ENCODE measurements at places on chromosomes 5 and 9. TPM values are rescaled to one million over a fixed set of nuclear protein-coding genes. Genes with fewer than 3 reads are reported as not detected.

Gene ADGRD2
- total RNA-seq = not detected

Gene RANBP3L
- 0.09 TPM for total RNA-seq

Gene KDM4C
- 22.1 TPM for total RNA-seq

Gene SHB
- 14.7 TPM for total RNA-seq

Gene HEMGN
- total RNA-seq = not detected

Gene PCA3
- not detected for total RNA-seq

Gene PCDHA9
- total RNA-seq = not detected

Gene RUSC2
- 2.3 TPM for total RNA-seq

Gene RGS3
- 26.7 TPM for total RNA-seq

Gene ARL14EPL
- not detected for total RNA-seq

Gene ZBTB26
- 4.5 TPM for total RNA-seq

Gene PPP3R2
- not detected for total RNA-seq

Gene CATSPER3
- total RNA-seq = 0.33 TPM

DNA sequence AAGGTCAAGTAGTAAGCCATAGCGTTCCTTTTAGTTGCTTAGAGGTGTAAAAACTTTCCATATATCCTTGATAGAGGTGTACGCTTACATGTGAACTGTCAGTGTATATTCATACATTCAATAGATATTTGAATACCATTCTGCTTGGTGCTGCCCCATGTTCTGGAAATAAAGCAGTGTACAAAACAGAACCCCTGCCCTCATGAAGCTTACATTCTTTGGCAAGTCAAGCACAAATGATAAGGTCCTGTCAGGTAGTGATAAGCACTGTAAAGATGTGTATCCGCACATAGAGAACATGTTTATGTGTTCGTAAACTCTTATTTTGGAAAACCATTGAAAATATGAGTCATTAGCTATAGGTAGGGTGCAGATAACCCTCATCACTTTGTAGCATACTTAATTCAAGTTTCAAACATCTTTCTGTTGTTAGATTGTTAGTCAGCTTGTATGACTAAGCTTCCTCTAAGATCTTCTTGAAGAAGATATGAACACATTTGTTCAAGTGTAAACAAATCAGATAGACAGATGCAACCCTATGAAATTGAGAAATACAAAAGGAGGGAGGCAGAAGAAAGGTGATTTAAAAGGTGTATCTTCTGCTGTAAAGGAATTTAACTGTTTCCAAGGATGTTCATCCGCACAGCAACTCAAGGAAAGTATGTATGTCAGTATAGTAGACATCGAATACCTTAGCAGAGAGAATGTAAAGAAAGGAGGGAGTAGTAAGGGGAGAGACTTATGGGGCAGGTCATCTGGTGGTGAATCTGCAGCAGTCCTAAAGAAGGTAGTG, 1.6 kb downstream of the GTF3C4 start:
- DNase-seq = no peak

DNA sequence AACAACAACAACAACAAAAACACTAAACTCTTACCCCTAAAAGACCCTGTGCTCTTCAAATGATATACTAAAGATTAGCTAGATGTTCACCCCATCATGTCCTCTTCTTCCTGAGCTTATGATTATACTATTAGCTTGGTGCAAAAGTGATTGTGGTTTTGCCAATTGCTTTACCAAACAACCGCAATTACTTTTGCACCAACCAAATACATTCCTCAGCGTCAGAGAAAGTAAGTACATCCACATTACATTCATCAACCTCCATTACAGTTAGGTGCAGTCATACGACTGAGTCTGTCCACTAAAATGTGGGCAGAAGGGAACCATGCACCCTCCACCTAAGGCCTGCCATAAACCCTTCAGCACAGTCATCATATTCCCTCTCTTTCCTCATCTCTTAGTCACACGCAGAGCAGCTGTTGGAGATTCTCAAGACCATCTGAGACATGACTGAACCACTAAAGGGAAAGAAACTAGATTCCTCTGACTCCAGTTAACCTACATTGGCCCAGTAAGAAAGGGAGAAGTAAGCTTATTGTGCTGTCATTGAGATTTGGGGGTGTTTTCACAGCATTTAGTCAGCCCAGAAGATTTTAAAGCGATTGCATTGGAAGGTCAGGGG, 181.6 kb upstream of the TLE4 start:
- DNase-seq = no peak

- peak; percentile 58 for DNase-seq
Observed at GRCh38 chr5:149852641-149853330, 91.8 kb downstream of the PDE6A start.

GRCh38 chr9:32264170-32264864, 120.1 kb upstream of the ACO1 start:
- peak; percentile 7 for DNase-seq

DNA sequence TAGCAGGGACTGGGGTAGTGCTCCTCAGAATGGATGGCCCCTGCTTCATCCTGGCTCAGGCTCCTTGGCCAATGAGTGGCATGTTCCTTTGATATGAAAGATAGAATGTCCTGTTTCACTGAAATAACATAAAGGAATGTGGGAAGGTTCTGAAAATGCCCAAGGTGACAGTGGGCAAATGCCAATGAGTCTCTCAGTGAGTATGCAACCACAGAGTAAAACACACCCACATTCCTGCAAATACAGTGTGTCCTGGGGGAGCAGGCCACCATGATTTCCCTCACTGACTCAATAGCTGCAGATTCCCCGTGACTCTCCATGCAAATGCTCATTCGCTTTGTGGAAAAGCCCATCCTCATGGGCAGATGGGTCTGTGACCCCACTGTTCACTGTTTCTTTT, 36.4 kb downstream of the ZNF366 start:
- no peak for DNase-seq

GRCh38 chr5:127962491-127962890, 121.1 kb upstream of the SLC12A2 start:
- no peak for DNase-seq

GRCh38 chr5:16600946-16601345, 15.9 kb downstream of the RETREG1 start:
- DNase-seq = no peak

DNA sequence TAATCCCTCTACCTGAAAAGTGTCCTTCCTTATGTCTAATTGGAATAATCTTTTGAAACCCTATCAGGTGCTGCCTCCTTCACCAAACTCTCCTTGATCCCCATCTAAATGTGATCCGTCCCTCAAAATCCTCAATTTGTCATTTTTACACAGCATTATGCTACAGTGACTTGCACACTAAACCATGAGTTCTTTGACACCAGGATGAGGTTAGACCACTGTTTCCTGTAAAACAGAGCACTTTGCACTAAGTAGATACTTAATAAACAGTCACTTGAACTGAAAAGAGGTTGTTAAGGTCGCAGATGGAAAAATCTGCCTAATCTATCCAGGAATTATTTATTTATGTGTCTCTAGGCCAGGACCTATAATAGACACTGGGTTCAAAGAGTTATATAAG, 44.2 kb upstream of the TLX3 start:
- DNase-seq = no peak

GRCh38 chr9:134682026-134682425, 40.4 kb downstream of the COL5A1 start:
- no peak for DNase-seq

DNA sequence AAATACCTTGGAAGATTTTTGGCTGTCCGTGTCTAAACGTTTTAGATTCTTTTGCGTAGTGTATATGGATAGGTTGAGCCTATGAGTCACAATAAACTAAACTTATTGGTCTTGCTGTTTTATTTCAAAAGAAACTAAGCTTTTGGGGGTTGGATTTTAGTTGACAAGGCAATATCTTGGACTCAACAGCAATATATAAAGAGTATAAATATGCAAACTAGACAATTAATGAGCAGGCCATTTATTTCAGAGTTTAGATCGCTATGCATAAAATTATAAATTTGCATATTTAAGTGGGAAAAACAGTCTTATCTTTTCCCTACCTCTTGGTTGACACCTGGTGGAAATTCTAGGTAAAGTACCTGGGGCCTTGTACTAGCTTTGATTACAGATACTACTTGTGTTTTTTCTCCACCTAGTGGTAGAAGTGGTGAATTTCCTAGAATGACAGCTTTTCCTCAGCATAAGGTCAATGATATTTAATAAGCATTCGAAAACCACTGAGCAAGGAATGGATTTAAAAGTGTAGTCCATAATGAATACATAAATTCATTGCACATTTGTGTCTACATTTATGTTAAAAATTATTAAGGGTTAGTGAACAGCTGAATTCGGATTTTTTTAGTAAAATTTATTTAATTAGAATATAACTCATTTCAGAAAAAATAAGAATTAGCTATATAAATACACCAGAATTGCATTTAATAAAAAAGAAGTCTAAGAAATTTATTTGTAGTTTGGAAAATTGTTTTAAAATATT, 1.7 kb upstream of the ARRDC3 start:
- DNase-seq = peak; percentile 90

GRCh38 chr9:134918646-134919045, 934 bp upstream of the FCN1 start:
- no peak for DNase-seq

GRCh38 chr5:152086668-152087067, 162.0 kb upstream of the GLRA1 start:
- no peak for DNase-seq

- no peak for DNase-seq
Observed at GRCh38 chr5:167378894-167379723, 912.3 kb upstream of the WWC1 start.

- DNase-seq = no peak
Observed at GRCh38 chr9:137075275-137075775, 2.0 kb upstream of the UAP1L1 start.

DNA sequence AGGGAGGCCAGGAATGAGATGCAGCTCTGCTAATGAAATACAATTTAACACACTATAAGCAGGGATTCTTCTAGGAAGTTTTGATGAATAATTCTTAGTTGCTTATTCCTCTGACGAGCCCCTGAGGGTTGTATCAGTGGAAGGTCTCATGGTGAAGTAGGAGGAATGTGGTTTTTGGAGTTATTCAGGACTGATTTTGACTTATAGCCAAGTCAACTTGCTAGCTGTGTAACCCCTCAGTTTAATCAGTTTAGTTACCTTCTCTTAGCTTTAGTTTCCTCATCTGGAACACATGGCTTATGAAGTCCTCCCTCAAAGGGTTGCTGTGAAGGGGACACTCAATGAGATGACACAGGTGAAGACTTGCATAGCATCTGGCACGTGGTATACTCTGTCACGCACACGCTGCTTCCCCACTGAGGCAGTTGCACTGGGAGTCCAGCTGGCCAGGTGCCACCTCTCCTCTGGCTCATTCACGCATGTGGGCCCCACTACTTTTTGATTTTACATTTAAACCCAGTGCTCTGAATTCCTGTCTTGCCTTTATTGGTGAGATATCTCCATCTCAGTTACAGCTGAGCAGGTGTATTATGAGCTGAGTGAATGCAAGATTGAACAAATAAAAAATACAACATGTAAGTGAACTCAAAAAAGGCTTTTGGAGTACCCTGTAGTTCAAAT, 415.0 kb downstream of the ARHGEF28 start:
- no peak for DNase-seq

DNA sequence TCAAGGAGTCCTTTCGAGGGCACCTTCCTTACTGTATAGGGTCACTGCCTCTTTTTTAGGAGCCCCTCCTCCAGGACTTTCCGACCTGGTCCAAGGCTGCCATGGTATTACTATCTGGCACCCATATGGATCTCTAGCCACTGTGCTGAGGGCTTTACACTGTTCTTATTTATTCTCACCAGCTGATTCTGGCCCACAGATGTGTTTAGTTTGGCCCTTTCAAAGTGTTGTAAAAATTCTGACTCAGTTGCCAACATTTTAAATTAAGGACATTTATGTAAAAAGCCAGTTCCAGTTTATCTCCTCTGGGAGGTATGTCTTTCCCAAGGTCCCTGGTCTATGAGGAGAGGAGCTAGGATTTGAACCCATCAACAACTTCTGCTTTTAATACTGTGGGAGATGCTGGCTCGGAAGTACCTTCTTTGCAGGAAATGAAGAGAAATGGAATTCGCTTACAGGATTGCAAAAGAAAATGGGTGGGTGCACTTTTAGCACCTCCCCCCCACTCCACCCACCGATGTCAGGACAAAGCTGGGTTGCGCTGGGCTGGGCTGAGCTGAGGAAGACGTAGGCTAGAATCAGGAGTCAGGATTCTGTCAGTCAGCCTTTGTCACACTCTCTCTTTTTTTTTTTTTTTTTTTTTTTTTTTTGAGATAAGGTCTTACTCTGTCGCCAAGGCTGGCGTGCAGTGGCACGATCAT, 7.8 kb downstream of the JADE2 start:
- DNase-seq = no peak

- no peak for DNase-seq
Observed at GRCh38 chr9:28024676-28025075, 451.4 kb upstream of the C9orf72 start.

- DNase-seq = no peak
Observed at GRCh38 chr5:170875811-170876210, 14.0 kb downstream of the RANBP17 start.

GRCh38 chr5:92559781-92560180, 1021.2 kb downstream of the NR2F1-AS1 start:
- no peak for DNase-seq

GRCh38 chr5:77359231-77359630, 132.9 kb downstream of the WDR41 start:
- no peak for DNase-seq

- no peak for DNase-seq
Observed at GRCh38 chr5:61659221-61659696, 327.2 kb downstream of the ZSWIM6 start.

DNA sequence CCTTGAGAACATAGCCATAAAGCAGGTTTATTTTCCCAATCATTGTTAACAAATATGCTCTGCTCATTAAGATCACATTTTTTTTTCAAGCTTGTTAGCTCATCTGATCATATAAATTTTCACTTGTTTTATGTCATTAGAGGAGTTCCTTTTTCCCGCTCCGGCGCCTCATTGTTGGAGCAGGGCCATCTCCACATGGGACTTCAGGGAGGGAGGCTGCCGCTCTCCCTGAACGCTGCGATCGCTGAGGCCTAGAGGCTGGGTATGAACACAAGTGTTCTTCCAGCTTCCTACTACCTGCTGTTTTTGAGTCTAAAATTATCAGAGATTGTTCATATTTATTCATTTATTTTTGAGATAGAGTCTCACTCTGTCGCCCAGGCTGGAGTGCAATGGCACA, 246.9 kb downstream of the MPDZ start:
- DNase-seq = no peak

All from HepG2 (cell line).